ENCODE measurements at places on chromosomes 5 and 9. TPM values are rescaled to one million over a fixed set of nuclear protein-coding genes. Genes with fewer than 3 reads are reported as not detected.
A peak's percentile ranks its signal among the peaks of the same experiment; 100 is the strongest.

Gene LCN9
- not detected for total RNA-seq

Gene SLC46A2
- not detected for total RNA-seq

Gene PCDHB10
- not detected for total RNA-seq

Gene PCSK5
- total RNA-seq = 1.5 TPM

DNA sequence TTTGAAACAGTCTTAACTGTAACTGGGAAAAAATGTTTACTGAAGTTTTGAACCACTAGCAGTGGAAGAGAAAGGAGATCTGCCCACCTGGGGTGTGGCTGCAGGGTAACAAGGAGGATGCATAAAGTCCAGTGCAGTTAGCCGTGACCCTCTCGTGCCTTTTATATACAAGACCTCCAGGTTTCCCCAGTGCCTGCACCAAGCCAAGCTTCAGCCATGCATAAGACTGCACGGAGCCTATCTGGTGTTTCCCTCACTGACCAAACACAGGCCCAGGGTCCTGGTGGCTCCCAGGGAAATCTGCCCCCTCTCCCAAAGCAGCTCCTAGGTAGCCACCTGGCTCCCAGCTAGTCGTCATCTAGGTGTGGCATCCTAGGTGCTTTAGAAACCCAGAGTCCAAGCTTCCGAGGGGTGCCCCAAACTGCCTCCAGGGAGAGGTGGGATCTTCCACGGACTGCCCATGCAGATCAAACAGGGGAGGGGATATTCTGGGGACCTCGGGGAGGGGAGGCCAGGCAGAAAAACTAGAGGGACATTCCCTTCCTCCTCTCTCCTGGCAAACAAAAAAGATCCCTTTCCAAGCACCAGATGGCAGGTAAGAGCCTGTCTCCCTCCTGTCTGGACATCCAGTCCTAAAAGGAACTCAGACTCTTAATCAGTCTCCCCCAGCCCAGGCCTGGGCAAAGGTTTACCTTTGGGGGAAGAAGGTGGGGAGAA lies 2.7 kb downstream of the SHB start:
- DNase-seq = no peak
- H3K4me1 ChIP-seq = peaks cover 27% of the 10 kb centered on the region
- peak overlapping the region; percentile 47 for H3K4me3 ChIP-seq
- no peaks in the 10 kb centered on the region for H3K36me3 ChIP-seq
- no peak overlapping the region for H3K27ac ChIP-seq
- H3K27me3 ChIP-seq = peaks cover 32% of the 10 kb centered on the region

DNA sequence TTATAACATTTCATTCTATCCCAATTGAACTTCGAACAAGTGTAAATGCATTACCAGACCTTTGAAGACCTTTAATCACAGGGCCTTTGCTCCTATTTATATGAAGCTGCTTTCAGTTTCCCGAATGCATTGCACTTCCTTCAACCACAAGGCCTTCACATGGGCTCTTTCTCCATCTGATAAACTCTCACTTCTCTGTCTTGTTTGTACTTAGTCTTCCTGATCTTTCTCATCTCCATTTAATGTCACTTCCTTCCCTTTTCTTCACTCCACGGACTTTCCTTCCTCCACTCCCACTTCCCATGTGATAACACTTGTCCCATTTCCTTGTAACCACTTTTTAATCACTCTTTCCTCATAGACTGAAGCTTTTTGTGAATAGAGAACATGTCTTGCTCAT lies 74.3 kb upstream of the TNC start:
- H3K36me3 ChIP-seq = no peaks in the 10 kb centered on the region
- H3K27ac ChIP-seq = no peak overlapping the region
- peaks cover 2% of the 10 kb centered on the region for H3K4me1 ChIP-seq
- DNase-seq = no peak
- peaks cover 22% of the 10 kb centered on the region for H3K27me3 ChIP-seq
- H3K4me3 ChIP-seq = no peak overlapping the region

GRCh38 chr9:93594041-93594756 lies 17.8 kb downstream of the PHF2 start:
- H3K4me1 ChIP-seq = peaks cover 21% of the 10 kb centered on the region
- no peak overlapping the region for H3K27ac ChIP-seq
- no peaks in the 10 kb centered on the region for H3K36me3 ChIP-seq
- no peaks in the 10 kb centered on the region for H3K27me3 ChIP-seq

DNA sequence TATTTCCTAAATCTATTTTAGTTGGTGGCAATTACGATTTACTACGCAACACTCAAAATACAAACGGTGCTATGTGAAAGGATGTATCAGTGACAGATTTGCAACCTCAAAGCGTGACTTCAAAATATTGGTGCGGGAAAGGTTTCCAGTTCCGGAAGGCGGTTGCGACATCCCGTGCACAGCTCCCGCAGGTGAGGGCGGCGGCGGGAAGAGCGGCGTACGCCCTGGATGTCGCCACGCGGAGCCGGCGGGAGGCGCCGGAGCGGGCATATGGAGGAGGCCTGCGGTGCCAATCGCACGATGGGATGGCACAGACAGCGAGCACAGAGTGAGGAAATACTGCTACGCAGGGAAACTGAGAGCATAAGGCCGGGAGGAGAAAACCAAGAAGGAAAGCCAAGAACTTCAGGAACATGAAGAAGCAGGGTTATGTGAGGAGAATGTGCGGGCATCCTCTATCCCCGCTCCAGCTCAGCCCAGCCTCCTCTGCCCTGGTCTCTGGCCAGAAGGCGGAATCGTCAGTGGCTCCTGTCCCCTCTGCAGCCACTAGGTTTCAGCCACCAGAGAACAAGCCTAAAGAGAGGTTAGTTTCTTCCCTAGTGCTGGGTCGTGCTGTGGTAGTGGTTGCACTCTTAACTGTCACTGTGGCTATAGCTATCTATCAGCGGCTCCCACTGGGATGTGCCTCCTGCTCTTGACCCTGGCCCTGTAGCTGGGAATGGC lies 378.1 kb upstream of the TLE4 start:
- no peak for DNase-seq
- H3K27me3 ChIP-seq = no peaks in the 10 kb centered on the region
- H3K4me3 ChIP-seq = no peak overlapping the region
- no peaks in the 10 kb centered on the region for H3K4me1 ChIP-seq
- no peak overlapping the region for H3K27ac ChIP-seq

GRCh38 chr5:62682059-62682458 lies 103.4 kb downstream of the LRRC70 start:
- DNase-seq = no peak
- H3K36me3 ChIP-seq = no peaks in the 10 kb centered on the region
- H3K27ac ChIP-seq = no peak overlapping the region
- no peaks in the 10 kb centered on the region for H3K4me1 ChIP-seq

DNA sequence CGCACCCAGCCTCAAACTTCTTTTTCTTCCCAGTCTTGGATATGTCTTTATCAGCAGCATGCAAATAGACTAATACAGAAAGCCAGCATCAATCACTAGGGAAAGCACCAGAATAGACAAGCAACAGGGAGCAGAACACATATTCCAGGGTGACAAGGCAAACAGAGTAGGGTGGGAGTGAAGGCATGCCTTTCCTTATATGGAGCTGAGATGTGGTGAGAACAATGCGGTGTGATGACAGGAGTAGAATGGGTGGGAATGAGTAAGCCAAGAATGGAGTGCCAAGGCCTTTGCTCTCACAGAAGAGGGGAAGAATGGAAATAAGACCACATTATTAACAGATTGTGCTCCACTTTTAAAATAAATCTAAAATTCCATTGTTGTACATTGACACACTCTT lies 115.6 kb downstream of the CETN3 start:
- no peaks in the 10 kb centered on the region for H3K36me3 ChIP-seq
- no peaks in the 10 kb centered on the region for H3K4me1 ChIP-seq
- H3K27ac ChIP-seq = no peak overlapping the region
- no peak for DNase-seq

Measured in activated T-helper 2 cell treated with anti-CD3 and anti-CD28 coated beads, Interferon-gamma antibody, Interleukin-2, Interleukin-4, amounts not matched to agents 10 μg/mL and 5 μg/mL and 100 μg/mL, durations not matched to agents 14 hours and 24 hours and 36 hours (primary cell).